ENCODE measurements at places on chromosomes 12 and 14.

DNA sequence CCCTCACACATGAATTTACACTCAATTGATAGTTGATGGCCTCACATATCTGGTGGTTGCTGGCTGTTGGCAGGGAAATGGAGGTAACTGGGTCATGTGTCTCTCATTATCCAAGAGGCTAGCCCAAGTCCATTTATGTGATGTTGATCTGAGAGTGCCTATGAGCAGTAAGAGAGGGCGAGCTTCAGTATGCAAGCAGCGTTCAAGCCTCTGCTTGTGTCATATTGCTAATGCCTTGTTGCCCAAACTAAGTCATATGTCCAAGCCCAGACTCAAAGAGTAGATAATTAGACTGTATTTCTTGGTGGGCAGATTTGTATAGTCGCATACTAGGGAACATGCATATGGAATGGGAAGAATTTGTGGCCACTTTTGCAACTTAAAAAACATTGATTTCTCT, 83.8 kb upstream of the DACT1 start:
- DNase-seq, result no peak

GRCh38 chr12:6840761-6841515, at the start of gene GNB3:
Gene GNB3 (plus strand): TSS chr12:6840925. CDS start chr12:6841288, 363 bp downstream.
- no peak for DNase-seq

DNA sequence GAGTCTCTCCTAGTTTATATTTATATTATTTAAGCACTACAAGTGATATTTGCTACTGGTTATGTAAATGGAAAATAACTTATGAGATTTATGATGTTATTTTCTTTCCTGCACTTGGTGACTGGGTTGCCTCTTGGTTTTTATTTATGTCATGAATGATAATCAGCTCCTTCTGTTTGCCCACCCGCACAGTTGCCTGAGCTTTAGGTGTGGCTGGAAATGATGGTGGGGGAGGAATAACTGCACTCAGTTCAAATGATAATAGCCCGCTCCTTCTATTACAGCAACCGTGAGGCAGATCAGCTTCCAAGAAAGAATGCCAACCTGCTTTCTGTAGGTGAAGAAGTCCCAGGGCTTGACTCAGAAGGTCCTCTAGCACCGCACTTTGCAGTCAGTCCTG, 190.2 kb upstream of the CAND1 start:
- DNase-seq, result no peak

GRCh38 chr14:90428676-90429075, 31.8 kb downstream of the CALM1 start:
- DNase-seq, result no peak

GRCh38 chr14:86513056-86513455, 983.1 kb downstream of the FLRT2 start:
- DNase-seq, result no peak

- DNase-seq, result no peak
These were observed 30.8 kb downstream of the CAND1 start for GRCh38 chr12:67299926-67300325.

DNA sequence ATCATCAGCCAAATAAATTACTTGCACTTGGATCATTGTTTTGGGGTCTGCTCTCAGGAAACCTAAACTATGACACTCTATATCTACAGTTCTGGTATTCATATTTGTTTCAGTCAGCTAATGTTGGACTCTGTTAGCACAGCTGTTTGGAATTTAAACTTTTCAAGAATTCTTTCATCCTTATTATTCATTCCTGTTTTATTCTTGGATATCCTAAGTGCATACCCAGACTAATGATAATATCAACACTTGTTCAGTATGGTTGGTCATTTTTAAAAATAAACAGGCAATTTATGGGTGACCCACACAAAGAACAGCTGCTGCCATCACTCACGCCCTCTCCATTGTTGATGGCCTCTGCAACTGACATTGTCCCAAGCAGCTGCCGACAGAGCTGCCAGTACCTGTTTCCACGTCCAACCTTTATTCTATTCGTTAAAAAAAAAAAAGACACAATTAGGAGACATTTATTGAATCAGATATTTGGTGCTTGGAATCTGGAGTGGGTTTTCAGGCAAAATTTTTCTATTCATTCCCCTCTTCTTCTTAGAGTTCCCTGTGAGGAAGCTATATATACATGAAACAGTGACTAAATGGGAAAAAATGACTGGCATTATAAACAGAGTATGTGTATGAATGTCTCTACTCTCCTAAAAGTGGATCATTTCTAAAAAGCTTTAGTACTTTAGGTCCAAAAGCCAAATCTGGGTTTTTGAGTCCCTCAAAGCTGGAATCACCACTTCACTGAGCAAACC, 252.1 kb upstream of the NAV3 start:
- DNase-seq, result no peak

DNA sequence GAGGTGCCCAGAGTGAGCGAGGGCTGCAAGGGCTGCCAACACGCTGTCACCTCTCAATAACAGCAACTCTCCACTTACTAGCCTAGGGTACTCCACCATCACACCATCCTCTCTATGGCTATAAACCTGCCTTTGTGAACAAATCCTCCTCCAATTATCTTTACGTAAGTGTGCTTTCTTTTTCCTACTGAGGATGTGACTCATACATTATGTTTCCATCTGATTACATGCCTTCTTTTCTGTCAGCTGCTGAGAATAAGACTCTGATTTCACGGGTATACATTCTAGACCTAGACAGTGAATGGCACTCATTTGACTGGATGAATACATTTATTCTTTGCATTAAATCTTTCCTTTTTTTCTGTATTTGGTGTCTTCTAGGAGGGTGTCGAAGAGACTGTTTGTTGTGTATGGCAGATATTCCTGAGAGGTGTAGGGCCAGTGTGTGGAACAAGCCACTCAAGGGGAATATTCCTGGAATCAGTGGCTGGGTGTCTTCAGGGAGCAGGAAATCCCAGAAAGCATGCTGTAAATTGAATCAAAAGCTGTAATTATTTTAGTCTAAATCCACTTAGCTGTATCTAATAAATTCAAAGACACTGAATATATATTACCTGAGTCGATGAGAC, 327.3 kb upstream of the TMTC1 start:
- no peak for DNase-seq

- no peak for DNase-seq
These were observed 22.2 kb upstream of the BEGAIN start for GRCh38 chr14:100609331-100609870.

- no peak for DNase-seq
These were observed 323.9 kb upstream of the DIO2 start for GRCh38 chr14:80535171-80535570.

DNA sequence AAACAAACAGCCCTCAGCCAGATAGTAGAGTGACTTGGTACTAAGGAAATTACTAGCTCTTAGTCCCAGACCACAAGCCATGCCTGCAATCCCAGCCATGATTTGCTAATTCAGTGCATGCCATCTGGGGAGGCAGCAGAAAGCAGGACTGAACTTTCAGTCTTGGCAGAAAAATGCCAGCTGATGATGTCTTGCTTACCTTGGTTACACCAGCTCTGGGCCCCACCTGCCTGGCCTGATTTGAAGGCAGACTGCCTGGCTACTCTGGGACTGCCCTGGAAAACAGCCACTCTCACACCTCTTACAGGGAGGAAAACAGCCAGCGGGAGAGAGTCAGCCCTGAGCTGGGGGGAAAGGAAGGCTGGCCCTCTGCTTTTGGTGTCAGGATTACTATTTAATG, 4.6 kb upstream of the UNC119B start:
- DNase-seq, result no peak

GRCh38 chr14:31320216-31320615, 100.1 kb downstream of the HEATR5A start:
- no peak for DNase-seq

DNA sequence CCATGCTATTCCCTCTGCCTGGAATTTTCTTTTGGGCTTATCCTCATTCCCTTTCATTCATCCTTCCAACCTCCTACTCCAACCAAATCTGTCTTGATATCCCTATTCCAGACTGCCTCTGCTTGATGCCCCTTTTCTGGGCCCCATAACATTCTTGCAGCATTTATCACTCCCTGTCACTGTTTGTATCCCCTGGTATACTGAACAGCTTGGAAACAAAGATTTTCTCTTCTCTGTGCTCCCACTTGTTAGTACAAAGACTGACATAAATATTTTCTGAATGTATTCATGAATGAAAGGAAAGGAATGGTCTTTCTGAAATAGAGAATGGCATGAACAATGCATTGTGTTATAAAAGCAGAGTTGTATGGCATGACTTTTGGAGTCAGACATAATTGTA, 7.5 kb downstream of the IRAK4 start:
- DNase-seq, result no peak

GRCh38 chr12:13805041-13805440, 176.4 kb downstream of the GRIN2B start:
- DNase-seq, result no peak

DNA sequence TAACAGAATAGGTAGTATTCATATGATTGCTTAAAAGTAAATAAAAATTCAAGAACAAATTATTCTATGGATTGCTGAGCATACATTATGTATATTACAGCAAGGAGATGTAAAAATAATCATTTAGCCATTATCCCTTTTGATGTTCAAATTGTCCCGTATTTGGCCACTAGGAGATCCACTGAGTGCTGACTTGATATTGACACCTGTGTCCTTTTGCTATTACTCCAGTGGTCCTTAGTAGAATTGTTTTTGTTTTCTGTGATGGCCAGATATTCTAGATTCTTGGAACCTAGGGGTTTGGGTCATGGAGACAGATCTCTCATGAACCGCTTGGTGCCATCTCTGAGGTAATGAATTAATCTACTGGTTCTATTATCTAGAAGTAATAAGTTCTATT, 16.8 kb downstream of the ERO1A start:
- peak; percentile 14 for DNase-seq

GRCh38 chr12:121494093-121494787, 86.6 kb downstream of the KDM2B start:
- peak; percentile 45 for DNase-seq

GRCh38 chr14:41120402-41120801, 486.3 kb upstream of the LRFN5 start:
- DNase-seq, result no peak

DNA sequence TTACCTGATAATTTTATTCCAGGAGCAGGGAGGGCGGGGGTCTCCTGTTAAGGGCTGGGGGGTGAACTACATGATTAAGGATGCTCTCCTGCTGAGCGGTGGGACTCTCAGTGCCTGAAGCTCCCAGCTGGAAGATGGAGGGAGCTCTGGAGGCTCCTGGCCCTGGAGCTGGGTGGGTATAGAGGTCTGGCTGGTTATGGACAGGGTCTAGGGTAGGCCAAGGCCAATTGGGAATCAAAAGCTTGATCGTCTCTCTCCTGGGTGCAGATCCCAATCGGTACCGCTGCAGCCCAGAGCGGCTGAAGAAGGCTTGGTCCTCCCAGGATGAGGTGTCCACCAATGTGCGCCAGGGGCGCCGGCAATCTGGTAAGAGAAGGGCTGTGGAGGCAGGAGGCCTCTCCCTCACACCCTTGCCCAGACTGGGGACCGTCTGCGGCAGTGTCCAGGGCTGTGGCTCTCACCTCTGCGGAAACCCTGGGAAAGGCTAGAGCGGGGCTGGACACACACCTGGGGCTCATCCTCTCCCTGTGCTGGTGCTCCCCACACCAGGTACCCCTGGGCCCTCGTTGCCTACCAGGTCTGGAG, 28.4 kb downstream of the PLEKHG3 start:
- no peak for DNase-seq

- DNase-seq, result no peak
These were observed 108.7 kb upstream of the HIF1A start for GRCh38 chr14:61586544-61587055.

DNA sequence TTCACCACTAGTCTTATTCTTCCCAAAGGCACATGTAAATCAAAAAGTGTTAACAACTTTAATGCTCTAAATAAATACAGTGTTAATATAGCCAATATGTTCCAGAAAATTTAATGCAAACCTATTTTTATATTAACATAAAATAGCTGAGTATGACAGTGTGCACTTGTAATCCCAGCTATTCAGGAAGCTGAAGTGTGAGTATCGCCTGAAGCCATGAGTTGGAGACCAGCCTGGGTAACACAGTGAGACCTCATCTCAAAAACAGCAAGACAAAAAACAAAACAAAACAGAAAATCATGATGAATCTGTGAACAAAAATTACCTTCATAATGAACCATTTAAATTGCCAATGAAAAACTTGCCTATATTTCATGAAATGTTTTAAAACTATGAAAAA, 798.9 kb downstream of the SLC6A15 start:
- no peak for DNase-seq

DNA sequence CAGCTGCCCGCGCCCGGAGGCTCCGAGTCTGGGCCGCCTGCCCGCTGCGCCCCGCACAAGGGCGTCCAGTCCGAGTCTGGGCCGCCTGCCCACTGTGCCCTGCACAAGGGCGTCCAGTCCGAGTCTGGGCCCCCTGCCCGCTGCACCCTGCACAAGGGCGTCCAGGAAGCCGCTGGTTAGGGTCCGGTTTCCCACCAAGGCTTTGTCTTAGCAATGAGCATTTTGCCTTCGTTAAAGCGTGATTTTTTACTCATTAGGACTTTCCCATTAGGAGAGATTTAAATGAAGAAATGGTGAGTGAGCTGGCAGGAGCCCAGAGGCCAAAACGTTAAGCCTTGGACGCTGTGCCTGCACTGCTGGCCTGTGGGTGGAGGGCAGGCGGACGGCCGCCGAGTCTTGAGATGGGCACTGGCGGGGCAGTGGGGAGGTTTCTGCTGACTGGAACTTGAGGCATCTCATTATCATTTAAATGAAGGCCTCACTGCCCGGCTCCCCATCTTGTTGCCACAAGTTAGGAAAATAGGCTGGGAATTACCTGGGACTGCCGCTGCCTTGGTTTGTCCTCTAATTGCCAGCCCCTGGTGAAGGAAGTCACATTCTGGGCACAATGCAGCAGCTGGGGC, 36.0 kb downstream of the FBRSL1 start:
- DNase-seq, result no peak

- DNase-seq, result no peak
These were observed 6.1 kb upstream of the SERPINA11 start for GRCh38 chr14:94458558-94459205.

DNA sequence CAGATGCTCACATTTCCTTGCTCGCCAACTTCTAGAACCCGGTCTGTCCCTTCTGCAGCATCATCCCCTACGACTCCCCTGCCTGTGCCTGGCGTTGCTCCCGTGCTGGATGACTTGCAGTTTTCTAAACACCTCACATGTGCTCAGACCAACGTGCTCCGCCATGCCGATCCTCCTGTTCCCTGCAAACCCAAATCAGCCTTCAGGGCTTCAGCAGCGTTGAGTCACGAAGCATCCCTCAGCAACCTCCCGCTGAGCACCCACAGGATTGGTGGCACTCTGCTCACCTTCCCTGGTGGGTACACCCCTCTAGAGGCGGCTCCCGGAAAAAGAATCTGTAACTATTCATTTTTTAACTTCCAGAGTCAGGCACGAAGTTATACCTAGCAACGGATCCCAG, 2.8 kb upstream of the PIWIL1 start:
- DNase-seq, result no peak

- no peak for DNase-seq
These were observed 5.1 kb upstream of the MAGOHB start for GRCh38 chr12:10618338-10618987.

GRCh38 chr14:46377305-46377704, 274.3 kb downstream of the RPL10L start:
- DNase-seq, result no peak

- DNase-seq, result no peak
These were observed 40.0 kb upstream of the TEX22 start for GRCh38 chr14:105358140-105358846.

Data from erythroblast (primary cell).